Inflammatory macrophage treated with lipopolysaccharide for 4 hours (primary cell): ENCODE measurements at places on chromosomes 1 and 21.
A peak's percentile ranks its signal among the peaks of the same experiment; 100 is the strongest.

DNA sequence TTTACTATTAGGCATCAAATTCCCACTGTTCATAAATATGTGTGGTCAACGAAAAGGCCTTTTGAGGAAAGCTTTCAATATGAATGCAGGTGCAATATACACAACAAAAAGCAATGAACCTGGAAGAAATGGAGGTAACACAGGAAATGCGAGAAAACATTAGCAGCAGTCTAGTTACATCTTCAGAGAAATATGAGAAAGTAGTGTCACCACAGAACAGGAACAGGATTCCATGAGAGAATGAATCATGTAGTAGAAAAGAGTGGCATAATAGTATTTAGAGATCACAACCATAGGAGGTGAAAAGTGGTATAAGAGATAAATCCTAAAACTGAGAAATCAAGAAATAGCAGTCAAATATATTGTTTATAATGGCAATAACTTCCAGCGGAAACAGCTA is 103.7 kb downstream of the AK5 start:
- DNase-seq, result no peak

- DNase-seq, result no peak
These were observed 213.3 kb upstream of the ZRANB2 start for GRCh38 chr1:71294178-71294577.

GRCh38 chr1:113552244-113552643 is 161.9 kb downstream of the MAGI3 start:
- no peak for DNase-seq

DNA sequence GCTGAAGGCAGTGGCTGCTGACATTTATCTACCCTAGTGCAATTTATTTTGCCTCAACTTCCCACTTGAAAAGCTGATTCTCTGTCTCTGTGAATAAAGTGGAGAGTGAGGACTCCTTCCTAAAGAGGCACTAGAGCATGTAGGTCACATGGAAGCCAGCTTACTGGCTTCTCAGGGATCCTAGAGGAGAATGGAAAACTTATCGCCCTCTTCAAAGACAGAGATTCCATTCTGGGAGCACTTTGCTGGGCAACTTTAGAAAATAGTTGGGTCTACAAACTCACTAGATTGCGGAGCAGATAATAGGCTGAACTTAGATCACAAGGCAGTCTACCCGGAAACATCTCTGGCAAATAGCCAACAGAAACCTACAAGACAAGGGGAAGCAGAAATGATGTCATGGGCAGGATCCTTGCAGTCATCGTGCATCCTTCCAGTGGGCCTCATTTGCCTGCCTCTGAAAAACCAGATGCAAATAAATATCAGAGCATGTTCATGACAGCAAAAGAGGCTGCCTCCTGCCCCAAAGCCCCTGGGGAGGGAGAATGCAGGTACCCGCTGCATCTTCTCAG is 104.8 kb upstream of the BARHL2 start:
- DNase-seq, result no peak

GRCh38 chr1:230976825-230977747 is 1.6 kb downstream of the TTC13 start:
- peak; percentile 49 for DNase-seq

GRCh38 chr1:73910466-73910865 is 287.5 kb downstream of the LRRIQ3 start:
- DNase-seq, result no peak

DNA sequence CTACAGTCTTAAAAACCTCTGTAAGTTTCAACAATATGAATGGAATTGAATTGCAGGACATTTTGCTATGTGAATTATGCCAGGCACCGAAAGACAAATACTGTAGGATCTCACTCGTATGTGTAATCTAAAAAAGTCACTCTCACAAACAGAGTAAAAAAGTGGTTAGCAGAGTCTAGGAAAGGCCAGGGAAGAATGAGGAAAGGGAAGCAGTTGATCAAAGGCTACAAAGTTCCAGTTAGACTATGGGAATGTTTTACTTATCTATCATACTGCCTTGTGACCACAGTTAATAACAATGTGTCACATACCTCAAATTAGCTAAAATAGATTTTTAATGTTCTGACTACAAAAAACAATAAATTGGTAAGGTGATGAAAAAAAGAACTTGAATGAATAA is 565.4 kb upstream of the BRINP3 start:
- DNase-seq, result no peak

DNA sequence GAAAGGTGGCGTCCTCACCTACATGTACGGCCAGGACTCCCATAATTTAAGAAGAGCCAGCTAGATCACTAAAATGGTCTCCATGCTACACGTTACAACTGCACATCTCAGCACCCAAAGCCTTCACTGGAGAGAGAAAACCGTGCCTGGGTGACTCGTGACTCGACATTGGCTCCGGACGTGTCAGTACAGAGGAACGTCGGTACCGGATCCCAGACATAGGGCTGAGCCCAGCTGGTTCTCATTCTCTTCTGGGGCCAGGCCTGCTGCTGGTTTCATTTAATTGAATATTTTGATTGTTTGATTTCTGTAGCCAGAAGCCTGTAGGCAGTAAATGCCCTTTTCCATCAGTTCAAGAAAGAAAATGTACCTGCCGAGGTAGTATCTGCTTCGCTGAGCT is 93.1 kb downstream of the HHIPL2 start:
- no peak for DNase-seq

GRCh38 chr1:226964611-226965486 is 24.8 kb downstream of the COQ8A start:
- no peak for DNase-seq

GRCh38 chr1:31625561-31626222 is 8.2 kb downstream of the HCRTR1 start:
- DNase-seq, result peak; percentile 60

- no peak for DNase-seq
These were observed 9.1 kb downstream of the ZRANB2 start for GRCh38 chr1:71071720-71072119.

DNA sequence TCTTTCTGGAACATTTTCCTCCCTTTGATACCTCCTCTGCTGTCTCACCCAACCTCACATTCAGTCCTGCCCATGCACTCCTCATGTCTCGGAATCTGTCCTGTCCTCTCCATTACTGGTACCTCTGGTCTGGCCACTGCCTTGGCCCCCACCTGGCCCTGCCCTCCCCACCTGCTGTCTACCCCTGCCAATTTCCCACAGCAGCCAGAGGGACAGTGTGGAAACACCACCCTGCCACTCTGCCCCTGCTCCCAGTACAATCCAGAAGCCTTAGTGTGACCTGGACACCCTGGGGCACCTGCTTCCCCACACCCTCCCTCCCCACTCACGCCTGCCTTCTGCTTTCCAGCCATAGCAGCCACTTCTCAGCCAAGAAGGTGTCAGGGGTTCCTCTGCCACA is 534.4 kb downstream of the MATN1 start:
- no peak for DNase-seq

- DNase-seq, result peak; percentile 78
These were observed 13.0 kb downstream of the CHIT1 start for GRCh38 chr1:203216274-203217138.

DNA sequence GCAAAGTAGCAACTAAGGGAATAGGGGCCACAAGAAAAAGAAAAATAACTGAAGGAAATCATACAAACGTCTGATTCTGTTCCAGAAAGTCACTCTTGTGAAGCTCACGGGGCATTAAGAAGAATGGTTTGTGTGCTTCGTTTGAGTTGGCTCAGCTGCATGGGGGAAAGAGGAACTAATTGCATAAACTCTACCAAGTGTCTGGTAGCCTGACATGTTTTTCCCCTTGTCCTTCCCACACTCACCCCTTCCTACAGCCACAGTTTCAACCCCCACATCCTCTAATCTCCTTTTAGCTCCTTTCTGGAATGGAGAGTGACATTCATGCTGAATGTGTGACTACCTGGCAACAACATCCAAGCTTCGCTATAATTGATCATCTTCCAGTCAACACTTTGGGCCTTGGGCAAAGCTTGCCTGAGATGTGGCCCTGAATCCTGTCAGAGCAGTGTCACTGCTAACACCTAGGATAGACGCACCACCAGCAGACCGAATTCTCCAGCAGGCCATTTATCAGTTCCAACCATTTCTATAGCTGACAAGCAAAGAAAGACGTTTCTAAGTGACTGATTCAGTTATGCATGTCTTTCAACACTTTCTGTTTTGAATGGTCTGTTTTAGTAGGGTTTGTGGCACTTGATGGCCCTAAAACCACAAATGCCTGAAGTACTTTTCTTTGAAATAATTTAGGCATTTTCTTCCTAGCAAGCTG is 439.6 kb downstream of the TTLL7 start:
- no peak for DNase-seq

DNA sequence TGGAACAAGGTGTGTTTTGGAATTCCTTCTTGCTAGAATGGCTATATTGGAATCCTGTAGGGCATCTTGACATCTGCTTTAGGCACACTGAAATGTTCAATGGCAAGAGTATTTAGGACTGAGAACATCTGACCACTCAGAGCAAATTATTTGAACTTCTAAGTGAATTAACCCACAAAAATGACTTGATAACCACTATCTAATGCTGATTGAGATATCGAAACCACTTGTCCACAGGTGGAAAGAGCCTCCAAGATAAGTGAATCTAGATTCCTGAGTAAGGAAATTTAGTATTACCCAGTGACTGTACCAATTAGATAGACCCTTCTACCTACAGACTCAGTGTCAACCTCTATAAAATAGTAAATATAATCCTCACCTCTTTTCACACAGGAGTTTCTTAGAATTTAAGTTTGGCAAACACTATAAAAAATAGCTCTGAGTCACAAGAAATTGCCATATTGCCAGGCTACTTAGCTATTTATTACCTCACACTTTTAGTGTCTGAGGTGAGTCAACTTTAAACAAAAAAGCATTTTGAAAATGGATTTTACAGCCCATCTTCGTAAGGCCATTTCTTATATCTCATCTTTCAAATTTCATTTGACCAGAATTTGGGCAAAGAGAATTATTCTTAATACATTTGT is 421.8 kb downstream of the PTBP2 start:
- no peak for DNase-seq

DNA sequence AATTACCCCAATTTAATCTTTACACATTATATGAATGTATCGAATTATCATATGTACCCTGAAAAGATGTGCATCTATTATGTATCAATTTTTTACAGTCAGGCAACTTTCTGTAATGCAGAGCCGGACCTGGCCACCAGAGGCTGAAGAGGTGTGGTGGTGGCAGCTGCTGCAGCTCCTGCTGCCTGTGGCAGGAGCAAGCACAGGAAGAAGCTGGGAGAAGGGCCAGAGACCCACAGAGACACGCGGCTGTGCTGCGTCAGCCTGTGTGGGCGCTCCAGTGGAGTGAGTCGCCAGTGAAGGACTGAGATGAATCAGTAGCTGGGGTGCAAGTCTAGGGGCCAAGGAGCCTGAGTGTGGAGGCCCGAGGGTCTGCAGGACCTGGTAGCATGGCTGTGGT is 74.3 kb upstream of the COG2 start:
- DNase-seq, result peak; percentile 28

DNA sequence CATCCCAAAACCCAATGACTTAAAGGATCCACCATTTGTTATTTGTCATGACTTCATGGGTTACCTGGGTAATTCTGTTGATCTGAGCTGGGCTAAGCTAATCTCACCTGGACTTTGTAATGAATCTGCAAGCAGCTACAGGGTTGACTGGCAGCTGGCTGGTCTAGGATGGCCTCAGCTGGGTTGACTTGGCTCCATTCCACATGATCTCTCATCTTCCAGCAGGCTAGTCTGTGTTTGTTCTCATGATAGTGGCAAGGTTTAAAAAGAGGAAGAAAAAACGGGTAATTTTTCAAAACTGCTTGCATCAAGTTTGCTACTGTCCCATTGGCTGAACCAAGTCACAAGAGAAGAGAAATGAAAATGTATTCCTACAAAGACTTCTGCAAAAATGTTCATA is 24.8 kb upstream of the ZMYM4 start:
- DNase-seq, result peak; percentile 84

DNA sequence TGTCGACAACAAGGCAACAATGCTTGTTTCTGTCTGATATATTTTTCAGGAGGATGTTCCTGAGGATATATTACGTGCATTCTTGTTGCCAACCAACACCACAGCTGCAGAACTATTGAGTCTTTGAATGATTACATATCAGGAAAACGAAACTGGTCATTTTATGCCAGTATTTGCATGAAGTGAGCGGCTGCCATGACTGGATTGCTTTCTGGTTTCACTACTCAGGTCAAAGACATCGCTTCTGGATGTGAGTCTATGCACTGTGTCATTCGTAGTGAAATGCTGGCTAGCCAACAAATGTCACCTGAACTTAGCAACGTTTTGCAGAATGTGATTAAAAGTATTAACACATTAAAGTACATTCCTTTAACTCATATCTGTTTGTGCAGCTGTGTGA is 35.8 kb upstream of the OLFM3 start:
- no peak for DNase-seq

- no peak for DNase-seq
These were observed 13.1 kb downstream of the TTC13 start for GRCh38 chr1:230965535-230965934.

DNA sequence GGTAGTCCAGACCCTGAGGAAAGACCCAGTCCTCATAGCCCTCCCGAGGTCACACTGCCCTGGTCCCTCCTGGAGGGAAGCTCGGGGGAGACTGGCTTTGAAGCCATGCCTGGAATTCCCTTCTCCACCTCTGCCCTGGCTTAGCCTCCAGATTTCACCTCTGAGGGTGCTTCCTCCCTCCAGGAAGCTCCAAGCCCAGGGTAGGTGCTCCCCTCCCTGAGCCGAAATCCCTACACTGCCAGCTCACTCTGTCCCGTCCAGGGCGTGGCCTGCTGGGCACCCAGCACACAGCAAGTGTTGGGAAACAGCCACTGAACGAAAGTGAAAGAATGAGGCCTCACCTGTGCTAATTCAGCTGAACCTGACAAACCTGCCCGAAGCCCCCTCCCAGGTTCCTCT is 6.0 kb upstream of the TNFRSF25 start:
- DNase-seq, result no peak

DNA sequence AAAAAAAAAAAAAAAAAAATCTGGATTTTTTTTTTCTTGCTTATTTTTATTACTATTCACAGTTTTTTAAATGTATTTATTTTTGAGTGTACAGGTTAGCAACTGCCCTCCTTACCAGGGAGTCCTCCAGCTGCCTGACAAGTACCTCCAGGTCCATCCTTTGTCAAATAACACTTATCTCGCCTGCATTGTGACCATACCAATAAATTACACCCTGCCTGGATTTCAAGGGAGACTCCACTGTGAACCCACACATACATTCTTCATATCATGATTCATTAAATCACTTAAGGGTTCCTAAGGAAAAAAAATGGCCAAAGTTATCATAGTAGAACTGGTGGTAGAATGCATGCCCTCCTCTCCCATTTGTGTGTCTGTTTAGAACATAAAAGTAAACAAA is 38.4 kb downstream of the EEIG2 start:
- no peak for DNase-seq
